Right atrium auricular region (tissue), 2 donors: ENCODE measurements at places on chromosomes 11 and 22.

DNA sequence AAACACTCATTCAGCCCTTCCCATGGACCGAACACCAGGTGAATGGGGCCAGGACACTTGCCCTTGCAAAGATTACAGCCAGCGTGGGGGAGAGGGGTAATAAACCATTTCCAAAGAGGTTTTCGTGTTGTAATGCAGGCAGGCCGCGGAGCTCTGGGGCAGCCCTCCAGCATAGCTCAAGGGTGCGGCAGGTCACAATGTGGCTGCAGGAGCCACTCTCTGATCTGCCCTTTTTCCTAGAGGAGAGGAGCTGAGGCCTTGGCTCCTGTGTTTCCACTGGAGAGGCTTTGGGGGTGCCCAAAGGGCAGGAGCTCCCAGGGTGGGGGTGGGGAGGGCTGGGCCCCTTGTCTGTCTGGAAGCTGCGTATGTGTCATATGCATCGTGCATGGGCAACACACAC, 134.2 kb upstream of the NECTIN1 start:
- DNase-seq: no peak

DNA sequence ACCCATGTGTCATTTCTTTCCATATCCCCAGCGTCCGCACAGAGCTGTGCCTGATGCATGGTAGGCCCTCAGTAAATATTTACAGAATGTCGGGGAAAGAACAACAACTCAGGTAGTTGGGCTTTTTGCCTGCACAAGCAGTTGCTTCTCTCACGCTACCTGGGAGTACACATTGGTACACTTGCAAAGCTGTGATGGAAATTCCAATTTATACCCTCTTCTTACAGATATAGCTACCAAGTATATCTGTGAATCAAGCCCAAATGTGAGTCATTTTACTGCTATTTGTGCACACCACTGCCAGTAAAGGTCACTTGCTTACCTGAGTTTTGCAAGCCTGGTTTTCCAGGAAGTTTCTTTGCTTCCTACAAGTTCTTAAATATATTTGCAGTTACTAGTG, 333.0 kb upstream of the NARS2 start:
- DNase-seq: no peak

- no peak for DNase-seq
These were observed 7.3 kb upstream of the GTSE1 start for GRCh38 chr22:46289244-46289891.

- no peak for DNase-seq
These were observed 42.0 kb upstream of the HORMAD2 start for GRCh38 chr22:30038219-30038618.

- DNase-seq: no peak
These were observed 1.0 kb upstream of the PLEKHB1 start for GRCh38 chr11:73645121-73645969.

GRCh38 chr11:46360878-46361277, 13.6 kb downstream of the DGKZ start:
- DNase-seq: no peak

DNA sequence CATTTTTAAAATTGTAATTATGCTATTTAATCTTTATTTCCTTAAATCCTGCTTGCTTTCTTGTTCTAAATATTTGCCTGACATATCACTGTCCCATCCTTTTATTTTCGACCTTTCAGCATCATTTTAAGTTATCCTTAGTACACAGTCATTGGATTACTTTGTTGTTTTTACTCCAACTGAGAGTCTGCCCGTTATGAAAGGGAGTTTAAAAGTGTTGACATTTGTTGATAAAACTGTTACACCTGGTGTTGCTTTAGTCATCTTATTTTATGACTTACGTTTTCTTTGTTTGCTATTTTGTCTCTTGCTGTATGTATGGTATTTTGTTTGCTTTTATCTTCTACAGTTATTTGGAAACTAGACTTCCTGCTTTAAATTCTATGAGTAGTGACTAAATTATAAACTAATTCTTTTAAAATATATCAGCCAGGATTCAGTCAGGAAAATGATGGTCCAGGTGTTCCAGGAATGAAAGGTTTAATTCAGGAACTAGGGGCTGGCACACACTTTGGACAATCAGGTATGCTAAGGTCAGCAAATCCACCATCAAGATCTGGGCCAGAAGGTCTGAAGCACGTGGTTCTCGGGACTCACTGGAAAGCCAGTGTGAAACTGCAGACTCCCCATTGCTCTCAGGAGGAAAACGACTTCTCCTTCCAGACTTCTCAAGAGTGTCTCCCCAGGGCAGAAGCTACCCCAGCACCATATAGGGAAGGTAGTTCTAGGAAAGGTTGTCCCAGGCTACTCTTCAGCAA, 86.0 kb downstream of the RASSF10 start:
- no peak for DNase-seq
